ENCODE measurements at places on chromosomes 5 and 9.

DNA sequence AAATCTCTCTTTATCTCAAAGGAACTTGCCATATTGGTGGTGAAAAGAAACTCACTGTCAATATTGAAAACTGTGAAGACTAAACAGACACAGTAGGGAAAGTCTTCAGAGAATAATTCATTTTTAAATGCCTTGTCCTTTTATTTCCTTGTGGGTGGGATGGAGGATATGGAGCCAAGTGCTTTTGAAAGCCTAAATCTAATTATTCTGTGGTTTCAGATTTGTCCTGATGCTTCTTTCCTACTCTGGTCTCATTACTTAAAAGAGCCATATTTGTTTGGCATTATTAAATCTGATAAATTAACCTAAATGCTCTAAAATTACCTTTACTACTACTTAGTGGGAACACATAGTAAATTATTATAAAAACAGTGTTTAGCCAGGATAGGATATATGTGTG, 258.3 kb upstream of the EFNA5 start:
- no peak for DNase-seq

DNA sequence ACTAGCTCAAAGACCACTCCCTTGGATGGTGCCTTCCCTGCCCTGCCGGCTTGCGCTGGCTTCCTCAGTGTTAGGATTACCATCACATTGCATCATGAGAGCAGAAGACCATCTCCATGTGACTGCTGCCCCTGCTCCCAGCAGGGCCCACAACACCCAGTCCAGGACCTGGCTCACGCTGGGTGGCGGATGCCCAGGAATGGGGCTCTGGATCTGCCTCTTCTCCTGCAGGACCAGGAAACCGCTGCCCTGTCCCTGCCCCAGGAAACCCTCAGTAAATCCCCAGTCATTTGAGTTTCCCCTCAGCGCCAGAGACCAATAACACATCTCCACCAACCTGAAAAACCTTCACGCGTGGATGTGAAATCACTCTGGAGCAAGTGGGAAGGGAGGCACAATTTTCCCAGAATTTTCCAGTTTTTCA, 3.3 kb upstream of the RNF44 start:
- DNase-seq = no peak

DNA sequence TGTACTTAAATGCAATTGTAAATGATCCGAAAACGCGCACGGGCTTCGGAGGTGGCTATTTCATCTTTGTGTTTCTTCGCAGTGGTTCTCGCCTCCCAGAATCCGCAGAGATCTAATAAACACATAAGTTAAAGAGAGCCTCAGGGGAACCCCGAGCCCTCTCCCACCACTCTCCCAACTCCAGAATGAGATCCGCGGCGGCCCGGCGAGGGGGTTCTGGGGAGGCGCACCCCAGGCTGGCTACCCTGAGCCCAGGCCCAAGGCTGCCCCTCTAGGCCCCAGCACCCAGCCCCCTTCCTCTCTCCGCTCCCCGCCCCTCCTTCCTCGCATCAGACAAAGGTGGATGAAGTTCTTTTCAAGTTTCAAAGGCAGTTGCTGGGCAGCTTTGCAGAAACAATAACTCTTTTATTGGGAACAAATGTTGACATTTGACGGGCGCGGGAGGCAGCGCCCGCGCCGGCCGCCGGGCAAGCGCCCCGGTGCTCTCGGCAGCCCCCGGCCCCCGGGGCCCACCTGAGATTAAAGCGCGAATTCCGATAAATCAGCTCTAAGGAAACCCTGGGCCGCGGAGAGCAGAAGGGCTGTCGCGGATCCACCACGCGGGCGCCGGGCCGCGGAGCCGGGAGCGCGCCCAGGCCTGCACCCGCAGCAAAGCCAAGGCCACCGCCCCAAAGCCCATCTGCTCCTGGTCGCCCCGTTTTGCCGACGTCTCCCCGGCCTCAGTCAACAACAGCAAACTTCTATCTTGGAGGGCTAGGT, 8.4 kb downstream of the IRX2 start:
- no peak for DNase-seq

GRCh38 chr9:127163409-127163808, 41.0 kb upstream of the ANGPTL2 start:
- no peak for DNase-seq

DNA sequence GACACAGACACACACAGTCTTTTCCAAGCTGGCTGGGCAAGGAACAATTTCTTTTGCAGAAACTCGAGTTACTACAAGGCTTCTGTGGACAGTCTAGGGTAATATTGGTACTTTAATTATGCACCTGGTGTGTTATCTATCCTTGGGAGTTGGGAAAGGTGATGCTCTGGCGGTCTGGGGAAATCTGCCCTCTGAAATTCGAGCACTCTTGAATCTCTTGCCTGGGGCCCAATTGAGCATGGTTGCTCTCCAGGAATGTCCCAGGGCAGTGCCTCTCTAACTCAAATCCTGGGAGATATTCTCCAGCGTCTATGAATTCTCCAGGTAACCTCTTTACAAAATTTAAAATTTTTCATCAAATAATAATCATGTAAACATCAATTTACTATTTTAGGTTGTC, 69.3 kb downstream of the KCNIP1 start:
- DNase-seq = no peak

GRCh38 chr9:98491828-98492227, 216.9 kb downstream of the GABBR2 start:
- no peak for DNase-seq

DNA sequence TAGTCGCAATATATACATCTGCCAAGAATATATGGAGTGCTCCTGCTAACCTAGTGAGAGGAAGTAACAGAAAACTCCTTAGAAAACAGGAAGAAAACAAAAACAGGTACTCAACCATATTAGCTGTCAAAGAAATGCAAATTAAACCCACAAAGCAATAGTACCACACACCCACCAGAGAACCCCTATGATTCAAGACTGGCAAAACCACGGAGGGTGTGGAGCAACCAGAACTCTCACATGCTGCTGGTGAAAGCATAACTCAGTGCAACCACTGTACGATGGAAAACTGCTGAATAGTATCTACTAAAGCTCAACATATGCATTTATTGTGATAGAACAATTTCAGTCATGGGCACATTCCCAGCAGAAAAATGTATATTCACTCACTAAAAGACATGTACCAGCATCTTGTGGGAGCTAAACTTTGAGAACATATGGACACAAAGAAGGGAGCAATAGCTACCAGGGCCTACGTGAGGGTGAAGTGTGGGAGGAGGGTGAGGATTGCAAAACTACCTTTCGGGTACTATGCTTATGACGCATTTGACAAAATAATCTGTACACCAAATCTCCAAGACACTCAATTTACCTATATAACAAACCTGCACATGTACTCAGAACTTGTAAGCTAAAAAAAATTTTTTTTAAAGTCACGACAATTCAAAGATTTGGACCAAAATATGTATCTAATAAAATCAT, 34.0 kb downstream of the PTPN3 start:
- DNase-seq = no peak

- no peak for DNase-seq
These were observed 165.1 kb downstream of the TLR4 start for GRCh38 chr9:117869287-117869686.

GRCh38 chr5:146042628-146043279, 62.6 kb downstream of the PLAC8L1 start:
- no peak for DNase-seq

DNA sequence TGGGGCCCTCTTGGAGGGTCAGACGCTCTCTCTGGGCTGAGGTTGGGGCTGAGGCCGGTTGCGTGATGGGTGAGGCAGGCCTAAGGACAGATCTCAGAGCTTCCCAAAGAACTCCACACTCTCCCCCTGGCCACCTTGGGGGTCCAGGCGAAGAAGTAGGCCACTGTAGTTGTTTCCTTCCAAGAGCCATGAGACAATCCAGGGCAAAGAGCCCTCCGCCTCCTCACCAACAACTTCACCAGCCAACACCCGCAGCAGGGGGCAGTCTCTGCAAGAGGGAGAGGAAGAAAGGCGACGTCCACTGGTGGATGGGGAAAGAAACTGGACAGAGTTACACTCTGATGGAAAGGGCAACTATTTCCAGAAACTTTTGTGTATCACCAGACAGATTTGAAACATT, 10.7 kb downstream of the SLC35A4 start:
- no peak for DNase-seq

DNA sequence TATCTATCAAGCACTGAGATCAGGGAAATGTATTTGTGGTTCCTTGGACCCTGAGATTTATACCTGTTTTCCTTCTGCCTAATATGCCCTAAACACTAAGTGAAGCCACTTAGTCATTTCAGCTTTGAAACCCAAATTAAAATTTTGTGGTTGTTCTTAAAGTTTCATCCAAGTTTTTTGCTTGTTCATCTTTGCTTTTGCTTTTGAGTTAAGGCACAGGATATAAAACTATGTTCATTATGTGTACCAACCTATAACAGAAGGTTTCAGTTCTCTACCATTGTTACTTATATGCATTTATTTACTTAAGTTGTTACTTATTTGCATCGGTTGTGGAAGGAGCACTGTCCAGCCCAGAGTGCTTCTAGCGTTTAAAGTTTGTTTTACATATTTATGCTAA, 382.3 kb downstream of the PTPRD start:
- DNase-seq = no peak

GRCh38 chr5:42520203-42520602, 97.0 kb downstream of the GHR start:
- no peak for DNase-seq

DNA sequence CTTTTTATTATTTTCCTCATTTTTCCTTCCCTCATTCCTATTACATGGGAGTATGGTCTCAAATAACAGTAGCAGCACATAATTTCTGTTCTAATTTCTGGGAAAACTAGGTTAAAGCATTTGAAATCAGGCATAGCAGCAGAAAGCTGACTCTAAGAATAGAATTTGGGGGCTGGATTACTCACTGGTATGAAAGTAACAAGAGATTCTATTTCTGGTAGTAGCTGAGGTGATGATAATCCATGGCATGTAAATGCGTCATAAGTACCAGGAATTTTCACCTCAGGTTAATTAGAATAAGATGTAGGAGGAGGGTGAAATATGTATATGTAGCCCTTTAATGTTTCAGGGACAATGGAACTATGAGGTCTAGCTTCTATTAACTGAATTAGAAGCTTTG, 662.0 kb downstream of the PTPRD start:
- DNase-seq = no peak

DNA sequence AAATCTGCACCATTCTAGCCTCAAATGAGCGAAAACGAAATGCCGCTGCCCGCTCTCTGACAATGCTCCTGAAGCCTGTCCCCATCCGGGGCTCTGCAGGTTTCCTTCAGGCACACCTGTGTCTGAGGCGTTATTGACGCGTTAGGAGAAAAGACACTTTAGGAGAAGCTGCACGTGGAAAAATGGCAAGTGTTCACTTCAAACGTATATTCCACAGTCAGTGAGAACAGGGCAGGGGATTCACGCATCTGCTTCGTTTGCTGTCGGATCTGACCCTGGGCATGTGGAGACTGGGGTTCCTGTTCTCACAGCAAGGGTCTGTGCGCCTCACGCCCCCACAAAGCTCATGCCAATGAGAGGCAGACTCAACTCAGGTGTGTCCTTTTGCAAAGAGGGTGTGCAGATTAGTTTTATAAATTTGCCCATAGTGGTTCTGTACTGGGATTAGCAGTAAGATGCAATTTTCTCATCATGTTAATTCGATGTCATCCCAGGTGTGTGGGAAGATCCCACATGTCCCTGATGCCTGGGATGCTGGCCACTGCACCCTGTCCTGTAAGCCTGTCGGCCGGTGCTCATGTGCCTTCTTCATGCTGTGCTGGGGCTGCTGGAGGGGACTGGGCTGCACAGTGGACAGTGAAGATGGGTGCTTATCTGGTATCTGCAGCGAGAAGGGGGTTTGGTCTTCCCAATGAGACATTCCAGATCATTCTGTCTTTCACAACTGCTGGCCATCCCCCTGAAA, 11.2 kb upstream of the TBC1D9B start:
- DNase-seq = no peak

- no peak for DNase-seq
These were observed 7.0 kb upstream of the SLC9A3 start for GRCh38 chr5:531101-531748.

- no peak for DNase-seq
These were observed 197.4 kb downstream of the SEMA5A start for GRCh38 chr5:9348401-9348996.

GRCh38 chr5:35213608-35214007, 16.7 kb downstream of the PRLR start:
- no peak for DNase-seq

GRCh38 chr9:113416149-113416721, 5.7 kb downstream of the C9orf43 start:
- no peak for DNase-seq

DNA sequence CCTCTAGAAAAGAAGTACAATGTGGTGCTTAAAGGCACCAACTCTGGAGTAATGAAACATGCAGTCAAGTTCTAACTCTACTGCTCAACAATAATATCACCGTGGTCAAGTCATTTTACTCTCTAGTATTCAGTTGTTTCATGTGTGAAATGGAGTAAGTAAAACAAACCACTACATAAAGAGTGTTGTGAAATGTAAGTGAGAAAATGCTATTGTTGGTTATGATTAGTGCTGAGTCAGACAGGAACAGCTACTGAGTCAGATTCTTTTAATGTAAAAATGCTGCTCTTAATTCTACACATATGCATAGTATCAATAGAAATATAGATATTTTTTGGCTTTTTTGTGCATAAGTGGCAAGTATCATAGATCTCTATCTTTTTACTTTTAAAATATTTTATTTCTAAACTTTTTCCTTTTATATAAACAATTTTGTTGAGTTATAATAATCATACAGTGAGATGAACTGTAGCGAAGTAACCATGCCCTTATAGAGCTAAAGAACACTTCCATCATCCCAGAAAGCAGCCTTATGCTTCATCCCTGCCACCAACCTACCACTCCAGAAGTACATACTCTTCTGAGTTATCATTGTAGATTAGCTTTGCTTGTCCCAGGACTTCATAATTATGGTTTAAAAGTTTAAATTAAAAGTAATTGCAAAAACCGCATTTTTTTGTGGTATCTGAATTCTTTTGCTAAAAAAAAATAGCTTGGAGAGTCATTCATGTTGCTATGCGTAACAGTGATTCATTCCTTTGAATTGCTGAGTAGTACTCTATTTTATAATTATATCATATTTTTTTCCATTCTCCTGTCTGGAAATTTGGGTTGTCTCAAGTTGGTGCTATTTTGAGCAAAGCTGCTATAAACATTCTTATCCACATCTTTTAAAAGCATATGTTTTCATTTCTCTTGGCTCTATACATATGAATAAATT, 548.2 kb upstream of the CLINT1 start:
- DNase-seq = no peak

- no peak for DNase-seq
These were observed 25.2 kb upstream of the SYNPO start for GRCh38 chr5:150615141-150615699.

DNA sequence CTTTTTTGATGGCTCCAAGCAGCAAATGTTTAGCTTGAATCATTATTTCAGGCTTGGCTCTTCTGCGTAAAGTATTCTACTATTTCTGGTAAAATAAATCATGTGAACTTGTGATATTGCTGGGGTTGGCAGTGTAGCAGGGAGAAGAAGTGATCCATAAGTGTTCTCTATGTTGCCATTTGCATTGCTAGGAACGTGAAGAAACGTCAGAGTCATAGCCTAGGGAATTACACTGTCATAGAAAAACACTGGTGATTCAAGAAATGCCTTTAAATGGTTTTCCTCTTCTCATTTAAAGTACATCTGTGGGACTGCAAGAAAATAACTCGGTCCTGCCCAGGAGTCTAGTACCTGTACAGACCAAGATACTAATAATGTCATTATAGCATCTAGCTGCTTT, 162.3 kb downstream of the PBX3 start:
- DNase-seq = no peak

GRCh38 chr9:133492061-133493021, 13.4 kb upstream of the SLC2A6 start:
- no peak for DNase-seq

Measured in stimulated activated CD4-positive, alpha-beta T cell treated with anti-CD3 and anti-CD28 coated beads, Interleukin-4, amount 100 ng/mL, for 1 hour (primary cell).